ENCODE measurements at places on chromosomes 12 and 14.

DNA sequence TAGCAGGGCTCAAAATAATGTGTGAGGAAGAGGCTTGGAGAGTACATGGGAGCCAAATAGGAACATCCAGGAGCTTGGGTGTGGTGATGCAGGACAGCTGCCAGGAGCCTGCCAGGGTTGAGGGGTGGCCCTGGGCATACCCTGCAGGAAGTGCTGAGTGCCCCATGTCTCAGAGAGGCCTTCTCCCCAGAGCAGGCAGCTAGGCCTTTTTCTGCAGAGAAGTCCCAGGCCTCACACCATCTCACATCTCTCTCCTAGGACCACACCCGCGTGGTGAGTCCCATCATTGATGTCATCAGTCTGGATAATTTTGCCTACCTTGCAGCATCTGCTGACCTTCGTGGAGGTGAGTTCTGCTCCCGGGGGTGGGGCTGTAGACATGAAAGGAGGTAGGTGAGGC lies 66.9 kb downstream of the ERH start:
- DNase-seq, result no peak

DNA sequence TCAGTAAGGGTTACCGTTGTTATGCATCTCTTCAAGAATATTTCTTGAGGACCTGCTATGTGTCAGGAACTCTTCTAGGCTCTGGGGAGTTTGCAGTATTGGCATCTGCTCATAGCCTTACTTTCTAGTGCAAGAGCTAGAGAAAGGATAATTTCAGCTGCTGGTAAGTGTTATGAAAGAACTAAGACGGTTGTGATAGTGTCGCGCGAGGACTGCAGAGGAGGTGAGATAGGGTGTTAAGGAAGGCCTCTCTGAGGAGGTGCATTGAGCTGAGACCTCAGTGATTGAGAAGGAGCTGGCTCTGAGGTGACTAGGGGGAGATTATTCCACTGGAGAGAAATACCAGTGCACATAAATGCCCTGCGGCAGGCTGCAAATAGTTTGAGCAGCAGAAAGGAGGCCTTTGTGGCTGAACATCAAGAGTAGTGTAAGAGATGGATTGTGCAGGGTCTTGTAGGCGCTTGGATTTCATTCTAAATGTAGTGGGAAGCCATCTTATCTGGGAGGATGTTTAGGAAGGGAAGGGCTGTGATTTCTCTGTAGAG lies 824 bp downstream of the DDX55 start:
- DNase-seq, result no peak

DNA sequence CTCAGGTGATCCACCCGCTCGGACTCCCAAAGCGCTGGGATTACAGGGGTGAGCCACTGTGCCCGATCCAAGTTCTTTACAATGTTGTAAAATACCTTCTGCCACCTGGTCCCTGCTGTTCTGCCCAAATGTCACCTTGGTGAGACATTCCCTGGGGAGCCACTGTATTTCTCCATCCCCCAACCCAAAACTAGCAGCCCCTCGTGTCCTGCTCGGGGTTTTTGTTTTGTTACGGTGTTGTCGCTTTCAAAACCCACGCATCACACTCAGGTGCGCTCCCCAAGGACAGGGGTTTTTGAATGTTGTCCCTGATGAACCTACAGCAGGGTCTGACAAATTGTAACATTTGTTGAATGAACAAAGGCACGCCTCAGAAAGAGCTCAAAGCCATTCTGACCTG lies 37.4 kb downstream of the CAMKK2 start:
- no peak for DNase-seq

DNA sequence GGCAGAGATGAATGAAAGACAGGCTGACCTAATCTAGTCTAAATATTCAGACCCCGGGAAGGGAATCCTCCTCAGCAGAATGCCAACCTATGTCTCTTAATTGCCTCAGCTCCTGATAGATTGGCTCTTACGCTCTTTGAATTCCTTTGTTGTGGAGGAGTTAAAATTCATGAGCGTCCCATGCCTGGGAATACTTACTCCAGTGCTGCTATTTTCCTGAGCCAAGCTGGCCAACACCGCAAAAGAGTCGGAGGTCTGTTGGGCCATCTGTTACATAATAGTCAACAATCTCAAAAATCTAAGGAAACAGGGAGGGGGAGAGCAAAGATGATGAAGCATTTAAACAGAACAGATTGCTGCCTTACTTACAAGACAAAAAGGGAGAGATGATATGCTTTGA lies 182.8 kb downstream of the ASCL1 start:
- no peak for DNase-seq

DNA sequence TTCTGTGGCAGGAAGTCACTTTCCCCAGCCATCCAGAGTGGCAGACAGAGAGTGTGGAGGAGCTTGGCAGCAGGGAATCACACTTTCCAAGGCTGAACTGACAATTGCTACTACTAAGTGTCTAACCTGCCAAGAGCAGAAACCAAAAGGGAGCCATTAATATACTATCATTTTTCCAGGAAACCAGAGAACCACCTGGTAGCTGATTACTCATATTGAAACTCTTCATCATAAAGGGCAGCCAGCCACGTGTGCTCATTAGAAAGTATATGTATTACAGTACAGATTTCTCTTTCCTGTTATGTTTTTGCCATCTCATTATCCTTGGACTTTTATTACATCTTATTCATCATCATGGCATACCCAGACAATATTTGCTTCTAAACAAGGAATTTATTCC lies 374.9 kb downstream of the GXYLT1 start:
- DNase-seq, result no peak

DNA sequence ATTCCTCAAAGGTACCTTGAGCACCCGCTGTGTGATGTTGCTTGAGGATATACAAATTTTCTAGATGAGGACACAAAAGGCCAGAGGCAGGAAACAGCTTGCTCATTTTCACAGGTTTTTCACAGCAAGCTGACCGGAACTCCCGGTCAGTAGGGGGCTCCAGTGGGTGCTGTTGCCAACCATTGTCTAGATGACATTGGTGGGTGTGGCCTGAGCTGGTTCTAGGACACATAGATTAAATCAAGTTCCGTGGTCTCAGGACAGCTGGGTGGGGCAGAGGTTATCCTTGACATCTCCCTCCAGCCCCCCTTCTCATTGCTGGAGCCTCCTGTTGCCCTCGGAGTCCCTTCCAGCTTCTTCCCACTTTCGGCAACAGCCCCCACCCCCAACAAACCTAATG lies 153.6 kb upstream of the FKBP4 start:
- DNase-seq, result no peak

DNA sequence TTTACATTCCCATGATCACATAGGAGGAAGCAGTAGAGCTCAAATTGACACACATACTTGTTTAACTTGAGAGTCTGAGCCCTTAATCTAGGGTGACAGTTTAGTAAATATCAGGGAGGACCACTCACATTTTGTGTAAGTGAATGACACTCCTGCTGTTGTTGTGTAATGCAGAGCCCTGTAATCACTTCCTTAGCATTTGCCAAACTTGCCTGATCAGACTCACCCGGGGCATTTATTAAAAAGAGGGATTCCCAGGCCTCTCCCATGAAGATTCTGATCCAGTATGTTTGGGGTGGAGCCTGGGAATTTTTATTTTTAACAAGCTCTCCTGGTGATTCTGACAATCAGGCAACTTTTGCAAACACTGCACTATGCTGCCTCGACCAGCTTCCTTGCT lies 119.6 kb downstream of the NUAK1 start:
- no peak for DNase-seq

DNA sequence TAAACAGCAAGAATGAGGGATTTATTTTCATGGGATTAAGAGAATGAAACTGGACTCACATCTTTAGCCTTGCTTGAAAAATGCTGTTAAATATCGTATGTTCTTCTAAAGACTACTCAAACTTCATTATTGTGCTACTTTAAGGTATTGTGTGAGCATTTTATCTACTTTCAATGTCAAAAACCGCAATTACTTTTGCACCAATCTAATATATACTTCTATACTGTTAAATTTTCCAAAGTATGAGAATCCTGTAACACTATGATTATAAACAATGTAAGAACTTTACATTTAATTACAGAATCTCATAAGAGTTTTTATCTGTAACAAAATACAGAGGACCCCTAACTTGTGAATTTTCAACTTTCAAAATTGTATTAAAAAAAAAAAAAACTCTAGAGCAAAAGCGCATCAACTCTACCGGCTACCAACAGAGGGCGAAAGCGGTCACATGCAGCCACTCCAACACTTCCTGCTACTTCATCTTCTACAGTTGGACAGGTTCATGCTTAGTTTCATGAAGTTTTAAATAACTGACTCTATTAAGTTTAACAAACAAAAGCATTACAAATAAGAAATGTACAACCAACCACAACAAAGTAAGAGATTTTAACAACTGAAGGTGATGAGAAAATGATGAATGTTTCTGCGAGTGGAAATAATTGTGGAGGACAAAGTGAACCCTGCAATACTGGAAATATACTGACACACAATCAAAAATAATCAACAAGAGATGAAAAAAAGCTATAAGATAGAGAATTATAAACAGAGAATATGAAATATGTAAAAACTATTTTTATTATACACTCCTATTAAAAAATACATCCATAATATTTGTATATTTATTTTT lies 210.9 kb downstream of the MED13L start:
- DNase-seq, result no peak

- no peak for DNase-seq
These were observed 68.0 kb downstream of the SPPL3 start for GRCh38 chr12:120836114-120836684.

DNA sequence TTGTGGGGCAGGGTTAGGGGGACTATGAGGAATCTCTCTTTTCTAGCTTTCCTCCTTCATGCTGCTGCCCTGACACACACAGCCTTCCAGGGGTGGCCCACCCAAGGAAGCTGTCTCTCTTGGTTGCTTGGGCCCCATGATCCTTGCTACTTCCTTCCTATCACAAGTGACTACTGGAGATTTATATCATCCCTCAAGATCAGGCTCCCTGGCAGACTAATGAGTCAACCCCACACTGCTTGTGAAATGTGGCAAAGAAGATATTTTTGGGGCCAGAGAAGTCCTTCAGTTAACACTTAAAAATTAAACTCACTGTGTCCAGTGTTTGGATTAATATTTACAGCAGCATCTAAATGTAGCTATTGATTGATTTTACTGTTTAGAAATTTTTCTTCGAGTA lies 1.5 kb downstream of the OR4E1 start:
- no peak for DNase-seq
